ENCODE measurements at places on chromosomes 16 and 17. TPM values are rescaled to one million over a fixed set of nuclear protein-coding genes. Genes with fewer than 3 reads are reported as not detected.
A peak's percentile ranks its signal among the peaks of the same experiment; 100 is the strongest.

DNA sequence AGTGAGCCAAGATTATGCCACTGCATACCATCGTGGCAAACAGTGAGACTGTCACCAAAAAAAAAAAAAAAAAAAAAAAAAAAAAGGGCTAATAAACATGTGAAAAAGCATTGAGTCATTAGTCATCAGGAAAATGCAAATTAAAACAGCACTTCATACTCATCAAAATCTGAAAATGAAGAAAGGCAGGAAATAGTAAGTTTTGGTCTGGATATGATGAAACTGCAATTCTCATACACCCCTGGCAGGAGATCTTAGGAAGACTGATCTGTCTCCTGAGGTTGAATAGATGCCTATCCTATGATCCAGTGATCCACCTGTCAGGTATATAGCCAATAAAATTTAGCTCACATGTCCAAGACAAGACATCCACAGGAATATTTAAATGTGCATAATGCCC lies 212.7 kb downstream of the CPPED1 start:
- H3K27ac ChIP-seq: no peak overlapping the region
- no peak overlapping the region for H3K4me3 ChIP-seq
- H3K27me3 ChIP-seq: no peaks in the 10 kb centered on the region

The RNF167 gene
- total RNA-seq: 52.2 TPM

DNA sequence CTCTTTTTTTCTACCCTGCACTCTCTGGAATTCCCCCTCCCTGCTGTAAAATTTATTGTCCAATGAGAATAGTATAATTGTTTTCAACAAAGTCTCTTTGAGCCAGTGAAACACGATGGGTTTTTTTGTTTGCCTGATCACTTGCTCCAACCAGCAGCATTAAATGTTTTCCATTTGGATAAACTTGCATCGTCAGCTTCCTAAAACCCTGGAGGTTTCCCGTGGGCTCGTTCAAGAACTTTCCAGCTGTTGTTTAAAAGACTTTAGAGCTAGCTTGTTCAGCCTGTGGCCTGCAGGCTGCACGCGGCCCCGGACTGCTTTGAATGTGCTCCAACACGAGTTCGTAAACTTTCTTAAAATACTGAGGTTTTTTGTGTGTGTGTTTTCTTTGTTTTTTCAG lies 14.9 kb downstream of the NAGPA start:
- no peaks in the 10 kb centered on the region for H3K4me1 ChIP-seq
- H3K4me3 ChIP-seq: no peak overlapping the region
- H3K36me3 ChIP-seq: no peaks in the 10 kb centered on the region
- DNase-seq: peak; percentile 29
- H3K27me3 ChIP-seq: no peaks in the 10 kb centered on the region
- H3K27ac ChIP-seq: peak overlapping the region; percentile 80

- no peaks in the 10 kb centered on the region for H3K36me3 ChIP-seq
- DNase-seq: no peak
- H3K27ac ChIP-seq: no peak overlapping the region
- no peak overlapping the region for H3K4me3 ChIP-seq
- no peaks in the 10 kb centered on the region for H3K4me1 ChIP-seq
Observed at GRCh38 chr17:29847527-29848400, 82.3 kb downstream of the SSH2 start.

DNA sequence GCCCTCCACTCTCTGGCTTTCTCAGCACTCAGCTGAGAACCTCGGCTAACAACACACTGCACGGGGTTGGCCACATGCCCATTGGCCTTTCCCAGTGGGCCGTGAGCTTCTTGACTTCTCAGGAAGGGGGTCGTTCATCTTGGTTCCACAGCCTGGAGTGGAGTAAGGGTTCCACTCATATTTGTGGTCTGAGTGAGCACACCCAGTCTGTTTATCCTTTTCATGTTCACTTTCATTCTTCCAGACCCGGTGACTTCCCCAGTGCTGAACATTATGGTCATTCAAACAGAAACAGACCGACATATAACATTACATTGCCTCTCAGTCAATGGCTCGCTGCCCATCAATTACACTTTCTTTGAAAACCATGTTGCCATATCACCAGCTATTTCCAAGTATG lies 8.2 kb downstream of the MILR1 start:
- peaks cover 22% of the 10 kb centered on the region for H3K4me1 ChIP-seq
- H3K27ac ChIP-seq: no peak overlapping the region
- H3K4me3 ChIP-seq: no peak overlapping the region
- no peaks in the 10 kb centered on the region for H3K27me3 ChIP-seq

The STAT5A gene
- 132 TPM for total RNA-seq

- no peak overlapping the region for H3K4me3 ChIP-seq
- H3K27me3 ChIP-seq: no peaks in the 10 kb centered on the region
- no peaks in the 10 kb centered on the region for H3K4me1 ChIP-seq
Observed at GRCh38 chr16:66617010-66617434, 12.5 kb downstream of the CMTM3 start.

- H3K27me3 ChIP-seq: no peaks in the 10 kb centered on the region
- no peaks in the 10 kb centered on the region for H3K36me3 ChIP-seq
- no peak overlapping the region for H3K27ac ChIP-seq
- no peak for DNase-seq
- H3K4me3 ChIP-seq: no peak overlapping the region
Observed at GRCh38 chr17:33697557-33697956, 404.5 kb upstream of the ASIC2 start.

DNA sequence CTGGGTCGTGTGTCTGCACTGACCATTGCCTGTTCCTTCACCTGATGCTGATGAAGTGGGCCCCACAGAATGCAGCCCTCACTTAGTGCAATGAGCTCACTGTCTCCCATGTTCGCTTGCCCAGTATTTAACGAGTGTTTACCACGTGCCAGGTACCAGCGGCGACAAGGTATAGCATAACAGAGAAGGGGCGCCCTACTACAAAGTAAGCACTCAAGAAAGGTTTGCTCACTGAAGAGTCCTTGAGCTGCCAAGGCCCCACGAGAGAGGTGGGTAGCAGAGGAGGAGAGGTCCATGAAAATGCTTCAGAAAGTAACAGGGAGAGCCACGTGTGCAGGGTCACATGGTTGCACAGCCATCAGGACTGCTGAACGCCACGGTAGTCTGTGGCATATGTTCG lies 230.0 kb downstream of the NTN1 start:
- no peak overlapping the region for H3K4me3 ChIP-seq
- no peaks in the 10 kb centered on the region for H3K27me3 ChIP-seq
- H3K27ac ChIP-seq: no peak overlapping the region
- H3K4me1 ChIP-seq: no peaks in the 10 kb centered on the region

The CCR7 gene
- total RNA-seq: not detected

The TERB1 gene
- total RNA-seq: not detected

DNA sequence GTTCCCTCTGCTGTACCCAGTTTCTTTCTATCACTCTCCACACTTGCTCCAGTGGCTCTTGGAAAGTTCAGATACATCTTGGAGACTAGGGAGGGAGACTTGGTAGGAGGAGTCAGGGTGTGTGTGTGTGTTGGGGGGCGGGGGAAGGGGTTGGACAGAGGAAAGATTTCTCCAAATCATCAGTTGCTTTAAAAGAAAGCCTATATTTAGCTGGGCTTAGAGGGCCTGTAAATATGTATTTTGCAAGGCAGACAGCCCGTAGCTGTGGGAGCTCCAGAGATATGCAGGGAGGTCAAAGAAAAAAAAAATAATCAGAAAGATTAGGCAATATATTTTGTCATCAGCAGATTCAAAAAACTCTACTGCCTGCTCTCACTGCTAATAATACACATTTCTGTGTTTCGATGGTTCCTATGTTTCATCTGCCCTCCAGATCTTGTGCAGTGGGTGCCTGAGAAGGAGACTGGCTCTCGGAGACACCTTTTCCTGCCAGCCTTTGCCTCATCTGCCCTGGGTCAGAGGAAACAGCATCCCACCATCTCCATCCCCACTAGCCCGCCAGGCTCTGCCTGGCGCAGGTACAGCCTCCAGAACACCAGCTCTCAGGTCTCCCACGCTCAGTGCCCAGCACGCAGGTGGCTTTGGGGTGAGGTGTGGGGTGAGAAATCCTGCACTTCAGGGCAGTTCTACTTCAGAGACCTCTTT lies 4.8 kb upstream of the PPP1R9B start:
- DNase-seq: no peak
- peak overlapping the region; percentile 69 for H3K27ac ChIP-seq
- no peaks in the 10 kb centered on the region for H3K27me3 ChIP-seq

The SPATA22 gene
- total RNA-seq: 1.7 TPM

DNA sequence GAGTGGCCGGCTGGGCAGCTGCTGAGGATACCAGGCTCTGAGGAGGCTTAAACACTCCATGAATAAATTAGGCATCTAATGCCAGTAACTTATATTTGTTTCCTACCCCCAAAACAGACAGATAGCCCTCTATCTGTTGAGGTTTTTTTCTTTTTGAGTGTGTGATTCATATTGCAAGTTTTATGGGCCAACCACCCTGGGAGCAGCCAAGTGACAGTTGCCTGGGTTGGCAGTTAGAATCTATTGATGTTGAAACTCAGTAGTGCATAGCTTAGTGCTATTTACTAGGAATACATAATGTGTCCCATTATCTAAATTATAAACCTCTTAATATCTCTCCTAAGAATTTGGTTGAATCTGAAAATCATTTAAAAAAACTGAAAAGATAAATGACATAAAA lies 397.4 kb downstream of the CA10 start:
- H3K4me3 ChIP-seq: no peak overlapping the region
- no peak for DNase-seq
- H3K27ac ChIP-seq: no peak overlapping the region

DNA sequence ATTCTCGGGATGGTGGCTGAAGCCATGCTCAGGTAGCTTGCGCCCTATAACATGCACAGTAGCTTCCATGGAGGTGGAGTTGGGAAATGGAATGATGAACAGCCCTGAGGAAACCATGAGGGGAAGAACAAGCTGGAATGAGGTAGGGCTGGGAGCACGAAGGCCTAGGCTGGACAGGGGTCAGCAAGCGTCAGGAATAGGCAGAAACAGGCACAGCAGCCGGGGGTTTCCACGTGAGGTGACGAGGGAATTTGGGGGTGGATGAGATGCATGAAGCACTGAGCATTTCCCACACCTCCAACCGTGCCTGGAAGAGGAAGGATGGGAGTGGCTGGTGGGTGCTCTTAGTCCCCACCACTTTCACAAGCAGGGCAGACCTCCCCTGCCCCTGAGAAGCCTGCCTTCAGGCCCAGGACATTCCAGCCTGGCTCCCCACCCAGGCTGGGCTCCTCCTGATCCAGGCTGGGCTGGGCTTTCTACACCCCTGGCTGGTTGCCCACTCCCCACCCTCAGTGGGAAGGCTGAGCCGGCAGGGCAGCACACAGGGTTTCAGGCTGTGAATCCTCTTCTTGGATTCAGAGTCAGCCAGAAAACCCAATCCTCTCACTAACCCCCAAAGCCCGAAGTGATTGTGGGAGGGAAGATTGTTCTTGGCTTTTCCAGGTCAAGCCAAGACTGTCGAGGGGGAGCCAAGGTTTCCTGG lies 21.9 kb downstream of the PLEKHG4 start:
- H3K27me3 ChIP-seq: no peaks in the 10 kb centered on the region
- peak; percentile 70 for DNase-seq
- H3K36me3 ChIP-seq: no peaks in the 10 kb centered on the region
- H3K4me1 ChIP-seq: peaks cover 13% of the 10 kb centered on the region
- H3K27ac ChIP-seq: peak overlapping the region; percentile 62
- H3K4me3 ChIP-seq: no peak overlapping the region

The C16orf86 gene
- total RNA-seq: 31.2 TPM

DNA sequence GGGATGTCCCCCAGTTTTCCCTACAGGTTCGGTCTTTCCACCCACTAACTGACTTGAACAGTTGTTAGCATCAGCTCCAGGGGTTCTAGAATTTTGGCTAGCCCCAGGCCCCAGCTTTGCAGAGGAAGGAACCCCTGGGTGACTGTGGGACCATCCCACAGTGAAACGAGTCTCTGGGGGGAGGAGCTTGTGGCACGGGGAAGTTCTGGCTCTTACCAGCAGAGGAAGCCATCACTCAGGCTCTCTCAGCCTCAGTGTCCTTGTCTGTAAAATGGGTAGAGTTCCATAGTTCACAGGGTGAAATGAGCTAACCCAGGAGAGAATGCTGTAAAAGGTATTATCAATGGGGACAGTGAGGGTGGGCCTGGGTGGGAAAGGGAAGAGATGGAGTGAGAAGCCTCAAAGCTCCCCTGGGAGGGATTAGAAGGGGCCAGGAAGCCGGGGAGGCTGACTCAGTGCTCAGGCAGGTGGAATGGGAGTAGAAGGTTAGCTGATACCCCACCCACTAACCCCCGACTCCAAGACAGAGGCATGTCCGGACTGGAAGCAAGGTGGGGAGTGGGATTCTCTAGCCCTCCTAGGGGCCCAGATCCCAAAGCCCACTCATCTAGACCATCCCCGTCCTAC lies 30.9 kb upstream of the CDC42EP4 start:
- DNase-seq: no peak
- peak overlapping the region; percentile 24 for H3K4me3 ChIP-seq
- peak overlapping the region; percentile 93 for H3K27ac ChIP-seq
- H3K27me3 ChIP-seq: no peaks in the 10 kb centered on the region
- H3K4me1 ChIP-seq: peaks cover 76% of the 10 kb centered on the region

DNA sequence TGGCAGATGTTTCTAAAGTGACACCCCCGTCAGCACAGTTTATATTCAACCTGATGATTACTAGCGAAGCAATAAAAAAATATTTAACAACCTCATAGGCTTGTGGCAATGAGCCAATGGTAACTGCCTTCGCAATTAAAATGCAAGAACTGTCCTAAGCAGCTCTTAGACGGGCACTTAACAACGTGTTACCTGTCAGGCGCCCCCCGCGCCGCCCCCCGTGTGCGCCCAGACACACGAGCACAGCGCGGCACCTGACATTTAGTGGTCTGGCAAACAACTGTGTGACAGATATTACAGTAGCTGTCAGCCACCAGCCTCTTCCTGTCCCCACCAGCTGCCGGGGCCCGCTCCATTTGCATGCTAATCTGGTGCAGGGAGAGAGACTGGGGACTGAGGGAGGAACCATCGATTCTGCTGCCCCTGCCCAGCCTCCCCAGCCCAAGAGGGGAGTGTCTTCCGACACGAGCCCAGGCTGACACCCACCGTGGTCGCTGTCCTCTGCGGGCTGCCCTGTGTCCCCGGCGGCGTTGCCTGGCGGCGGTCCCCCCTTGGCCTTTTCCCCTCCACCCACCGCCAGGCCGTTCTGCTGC lies 12.7 kb downstream of the NDUFAF8 start:
- H3K4me1 ChIP-seq: peaks cover 11% of the 10 kb centered on the region
- H3K4me3 ChIP-seq: no peak overlapping the region
- no peaks in the 10 kb centered on the region for H3K27me3 ChIP-seq
- peaks cover 45% of the 10 kb centered on the region for H3K36me3 ChIP-seq

DNA sequence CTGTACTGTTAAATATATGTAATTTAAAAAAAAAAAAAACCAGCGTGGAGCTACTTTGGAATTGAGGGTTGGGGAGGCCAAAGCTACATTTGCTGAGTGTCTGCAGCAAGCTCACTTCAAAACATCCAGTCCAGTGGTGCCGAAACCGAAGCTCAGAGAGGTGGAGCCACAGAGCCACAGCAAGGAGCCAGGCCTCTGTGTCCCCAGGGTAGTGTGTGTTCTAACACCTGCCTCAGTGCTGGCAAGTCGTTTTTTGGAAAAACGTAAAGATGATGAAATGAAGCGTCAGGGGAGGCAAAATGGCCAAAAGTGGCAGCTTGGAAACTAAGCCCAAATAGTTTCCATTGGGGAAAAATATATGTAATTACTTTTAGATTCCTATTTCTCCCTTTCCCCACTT lies 36.1 kb upstream of the MRC2 start:
- peaks cover 87% of the 10 kb centered on the region for H3K36me3 ChIP-seq
- DNase-seq: no peak
